T1000 (cell line): ENCODE measurements at places on chromosomes 11 and 22.

DNA sequence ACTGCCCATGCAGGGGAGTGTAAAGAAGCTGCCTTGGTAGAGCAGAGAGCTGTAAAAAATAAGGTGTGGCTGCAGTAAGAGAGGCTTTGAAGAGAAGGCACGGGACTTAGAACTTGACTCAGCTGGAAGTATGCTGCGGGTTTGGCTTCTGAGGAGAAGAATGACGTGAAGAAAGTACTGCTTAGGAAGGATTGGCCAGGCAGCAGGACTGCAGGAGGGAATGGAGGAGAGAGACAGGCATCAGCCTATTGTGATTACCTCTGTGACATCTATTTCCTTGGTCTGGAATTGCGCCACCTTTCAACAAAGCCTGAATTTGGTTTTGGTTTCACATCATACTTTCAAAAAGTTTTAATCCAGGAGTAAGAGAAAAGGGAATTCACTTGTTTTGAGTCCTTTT, 22.5 kb downstream of the PRRG4 start:
- no peak for DNase-seq

DNA sequence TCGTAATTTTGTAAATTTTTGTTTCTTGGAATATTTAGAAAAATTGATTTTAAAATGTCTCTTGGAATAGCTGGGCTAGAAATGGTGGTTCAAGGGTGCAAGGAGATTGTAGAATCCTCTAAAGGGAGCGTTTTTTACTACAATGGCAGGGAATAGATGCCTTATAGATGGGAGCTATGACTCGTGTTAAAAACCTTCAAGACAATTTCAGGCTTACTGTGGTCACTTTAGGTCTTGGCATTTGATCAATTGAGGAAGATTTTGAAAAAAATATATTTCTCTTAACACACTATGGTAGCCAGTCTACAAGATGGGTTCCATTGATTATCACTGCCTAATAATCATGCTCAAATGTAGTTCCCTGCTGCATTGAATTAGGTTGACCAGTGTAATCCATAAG, 25.0 kb downstream of the METTL15 start:
- no peak for DNase-seq

GRCh38 chr11:83069441-83070043, 2.2 kb downstream of the RAB30 start:
- no peak for DNase-seq

DNA sequence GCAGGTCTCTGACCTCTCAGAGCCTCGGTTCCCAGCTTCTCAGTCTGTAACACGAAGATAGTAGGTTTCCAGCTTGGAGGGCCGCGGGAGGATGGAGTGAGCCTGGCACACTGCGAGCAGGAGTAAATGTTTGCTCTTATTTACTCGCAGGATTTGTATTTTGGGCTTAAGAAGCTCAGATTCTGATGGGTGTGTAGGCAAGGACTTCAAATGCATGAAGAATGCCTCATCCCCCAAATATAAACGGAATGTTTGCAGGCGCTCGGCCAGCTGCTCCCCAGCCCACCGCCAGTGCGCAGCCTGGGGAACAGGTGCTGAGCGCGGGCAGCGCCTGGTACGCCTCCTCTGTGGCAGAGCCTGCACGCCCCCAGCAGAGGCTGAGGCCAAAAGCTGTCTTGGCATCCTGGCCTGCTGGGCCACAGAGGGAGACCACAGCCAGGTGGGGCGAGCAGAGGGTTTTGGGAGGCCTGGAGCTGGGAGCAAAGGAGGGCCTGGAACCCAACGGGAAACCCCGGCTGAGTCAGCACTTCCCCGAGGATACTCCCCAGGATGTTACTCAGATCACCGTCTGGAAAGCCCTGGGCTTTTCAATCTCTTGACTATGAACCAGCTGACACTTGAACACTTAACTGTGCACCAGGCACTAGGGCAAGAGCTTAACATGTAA, 9.4 kb downstream of the EHD1 start:
- peak; percentile 73 for DNase-seq

DNA sequence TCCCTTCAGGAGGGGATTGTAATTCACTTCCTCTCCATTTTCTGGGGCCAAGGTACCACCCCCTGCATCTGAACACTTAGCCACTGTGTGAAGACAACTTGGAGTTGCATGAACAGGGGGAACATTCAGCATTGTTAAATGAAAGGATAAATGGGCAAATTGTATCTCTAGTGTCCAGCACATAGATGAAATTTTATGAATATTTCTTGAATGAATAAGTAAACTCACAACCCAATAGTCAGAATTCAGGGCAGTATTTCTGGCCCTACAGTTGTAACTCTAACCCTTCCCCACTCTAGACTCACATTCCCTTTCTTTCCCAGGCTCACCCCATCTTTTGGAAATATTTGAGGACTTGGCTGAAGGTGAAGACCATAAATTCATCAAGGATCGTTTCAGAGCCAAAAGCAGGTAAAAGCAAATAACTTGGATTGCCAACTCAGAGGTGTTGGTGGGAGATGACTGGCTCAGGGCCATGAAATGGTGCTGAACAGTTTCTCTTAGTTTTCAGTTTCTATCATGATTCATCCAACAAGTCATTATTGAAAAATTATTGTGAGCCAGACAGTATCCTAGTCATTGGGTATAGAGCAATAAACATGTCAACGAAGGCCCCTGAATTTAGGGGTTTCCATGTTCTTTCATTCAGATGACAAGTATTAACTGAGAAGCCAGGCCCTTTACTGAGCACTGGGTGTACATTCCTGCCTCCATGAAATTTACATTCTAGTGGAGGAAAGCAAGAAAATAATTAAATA, 33.3 kb upstream of the ZC3H12C start:
- no peak for DNase-seq
